Activated naive CD8-positive, alpha-beta T cell treated with anti-CD3 and anti-CD28 coated beads for 36 hours (primary cell): ENCODE measurements at places on chromosomes 5 and 9. TPM values are rescaled to one million over a fixed set of nuclear protein-coding genes. Genes with fewer than 3 reads are reported as not detected.

- H3K4me3 ChIP-seq = no peak overlapping the region
- DNase-seq = no peak
- H3K4me1 ChIP-seq = no peaks in the 10 kb centered on the region
- H3K36me3 ChIP-seq = no peaks in the 10 kb centered on the region
- H3K27ac ChIP-seq = no peak overlapping the region
- no peaks in the 10 kb centered on the region for H3K27me3 ChIP-seq
Observed at GRCh38 chr5:116771466-116772151, 197.0 kb upstream of the SEMA6A start.

DNA sequence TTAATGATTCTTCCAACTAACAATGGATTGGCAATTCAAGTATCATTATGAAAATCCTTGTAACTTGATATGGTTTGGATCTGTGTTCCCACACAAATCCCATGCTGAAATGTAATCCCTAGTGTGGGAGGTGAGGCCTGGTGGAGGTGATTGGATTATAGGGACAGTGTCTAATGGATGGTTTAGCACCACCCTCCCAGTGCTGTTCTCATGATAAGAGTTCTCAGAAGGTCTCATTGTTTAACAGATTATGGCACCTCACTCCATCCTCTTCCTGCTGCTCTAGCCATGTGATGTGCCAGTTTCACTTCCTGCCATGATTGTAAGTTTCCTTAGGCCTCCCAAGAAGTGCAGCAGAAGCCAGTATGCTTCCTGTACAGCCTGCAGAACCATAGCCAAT, 1116.2 kb upstream of the EDIL3 start:
- no peaks in the 10 kb centered on the region for H3K27me3 ChIP-seq
- H3K27ac ChIP-seq = no peak overlapping the region
- no peaks in the 10 kb centered on the region for H3K36me3 ChIP-seq
- H3K4me3 ChIP-seq = no peak overlapping the region
- H3K4me1 ChIP-seq = no peaks in the 10 kb centered on the region
- DNase-seq = no peak

DNA sequence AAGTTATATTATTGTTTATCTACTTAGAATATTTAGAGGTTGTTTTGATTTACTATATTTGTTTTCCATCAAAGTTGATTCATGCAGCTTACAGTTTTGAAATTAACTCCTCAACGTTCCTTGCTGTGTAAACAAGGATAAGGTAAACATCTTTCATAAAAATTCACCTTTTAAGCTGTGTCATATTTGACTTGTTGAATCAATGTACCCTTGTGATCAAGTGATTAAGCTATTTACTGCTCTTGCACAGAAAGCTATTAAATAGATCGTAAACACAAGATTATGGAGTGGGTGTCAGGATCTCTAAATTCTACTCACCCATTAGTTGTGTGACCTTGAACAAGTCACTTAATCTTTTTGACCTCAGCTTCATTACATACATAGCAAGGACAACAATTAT, 2054.0 kb upstream of the NUDT12 start:
- no peak overlapping the region for H3K4me3 ChIP-seq
- no peak for DNase-seq
- H3K27ac ChIP-seq = no peak overlapping the region
- H3K4me1 ChIP-seq = no peaks in the 10 kb centered on the region
- no peaks in the 10 kb centered on the region for H3K36me3 ChIP-seq

- H3K27ac ChIP-seq = no peak overlapping the region
- H3K4me3 ChIP-seq = no peak overlapping the region
- H3K4me1 ChIP-seq = peaks cover 3% of the 10 kb centered on the region
Observed at GRCh38 chr5:180470361-180470760, 23.8 kb upstream of the CNOT6 start.

GRCh38 chr5:158084292-158084691, 225.3 kb upstream of the CLINT1 start:
- no peak overlapping the region for H3K4me3 ChIP-seq
- H3K4me1 ChIP-seq = no peaks in the 10 kb centered on the region
- H3K27ac ChIP-seq = no peak overlapping the region
- DNase-seq = no peak
- no peaks in the 10 kb centered on the region for H3K36me3 ChIP-seq

GRCh38 chr5:14917719-14918118, 46.1 kb upstream of the ANKH start:
- no peaks in the 10 kb centered on the region for H3K36me3 ChIP-seq
- no peak overlapping the region for H3K4me3 ChIP-seq
- peaks cover 31% of the 10 kb centered on the region for H3K4me1 ChIP-seq
- no peak overlapping the region for H3K27ac ChIP-seq

GRCh38 chr9:97550386-97550785, 48.9 kb downstream of the TMOD1 start:
- H3K4me1 ChIP-seq = no peaks in the 10 kb centered on the region
- H3K36me3 ChIP-seq = no peaks in the 10 kb centered on the region
- H3K27ac ChIP-seq = no peak overlapping the region
- H3K27me3 ChIP-seq = peaks cover 21% of the 10 kb centered on the region
- no peak overlapping the region for H3K4me3 ChIP-seq

GRCh38 chr5:132907161-132907560, 33.7 kb downstream of the LEAP2 start:
- no peak overlapping the region for H3K27ac ChIP-seq
- H3K4me3 ChIP-seq = no peak overlapping the region
- H3K27me3 ChIP-seq = no peaks in the 10 kb centered on the region
- DNase-seq = no peak
- H3K36me3 ChIP-seq = peaks cover 17% of the 10 kb centered on the region

GRCh38 chr5:80414113-80414512, 6.2 kb downstream of the ZFYVE16 start:
- peaks cover 7% of the 10 kb centered on the region for H3K36me3 ChIP-seq
- no peak overlapping the region for H3K27ac ChIP-seq
- H3K4me1 ChIP-seq = peaks cover 7% of the 10 kb centered on the region
- DNase-seq = no peak
- no peaks in the 10 kb centered on the region for H3K27me3 ChIP-seq

GRCh38 chr5:131774652-131775367, 22.0 kb downstream of the FNIP1 start:
- no peaks in the 10 kb centered on the region for H3K27me3 ChIP-seq
- no peak overlapping the region for H3K27ac ChIP-seq
- H3K4me1 ChIP-seq = peaks cover 14% of the 10 kb centered on the region
- peaks cover 5% of the 10 kb centered on the region for H3K36me3 ChIP-seq
- no peak for DNase-seq

GRCh38 chr9:133129001-133129795, 8.2 kb upstream of the RALGDS start:
- DNase-seq = no peak
- H3K27me3 ChIP-seq = no peaks in the 10 kb centered on the region
- H3K4me3 ChIP-seq = peak overlapping the region; percentile 27
- peaks cover 54% of the 10 kb centered on the region for H3K4me1 ChIP-seq

DNA sequence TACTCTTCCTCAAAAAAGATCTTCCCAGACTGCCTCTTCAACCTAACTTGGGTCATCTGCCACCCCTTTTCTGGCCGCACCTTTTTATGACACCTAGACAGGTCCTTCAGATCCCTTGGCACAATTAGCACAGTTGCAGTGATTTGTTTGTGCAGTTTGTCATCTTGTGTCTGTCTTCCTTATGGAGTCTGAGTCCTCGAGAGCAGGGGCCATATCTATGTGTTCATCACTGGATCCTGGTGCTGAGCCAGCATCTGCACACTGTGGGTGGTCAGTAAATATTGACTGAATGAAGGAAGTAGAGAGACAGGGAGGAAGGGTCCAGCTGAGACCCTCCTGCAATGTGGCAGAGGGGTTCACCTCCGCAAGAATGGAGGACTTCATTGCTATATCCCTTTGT, 14.4 kb downstream of the ERGIC1 start:
- H3K4me3 ChIP-seq = no peak overlapping the region
- no peaks in the 10 kb centered on the region for H3K27me3 ChIP-seq
- peaks cover 44% of the 10 kb centered on the region for H3K4me1 ChIP-seq
- H3K36me3 ChIP-seq = no peaks in the 10 kb centered on the region

DNA sequence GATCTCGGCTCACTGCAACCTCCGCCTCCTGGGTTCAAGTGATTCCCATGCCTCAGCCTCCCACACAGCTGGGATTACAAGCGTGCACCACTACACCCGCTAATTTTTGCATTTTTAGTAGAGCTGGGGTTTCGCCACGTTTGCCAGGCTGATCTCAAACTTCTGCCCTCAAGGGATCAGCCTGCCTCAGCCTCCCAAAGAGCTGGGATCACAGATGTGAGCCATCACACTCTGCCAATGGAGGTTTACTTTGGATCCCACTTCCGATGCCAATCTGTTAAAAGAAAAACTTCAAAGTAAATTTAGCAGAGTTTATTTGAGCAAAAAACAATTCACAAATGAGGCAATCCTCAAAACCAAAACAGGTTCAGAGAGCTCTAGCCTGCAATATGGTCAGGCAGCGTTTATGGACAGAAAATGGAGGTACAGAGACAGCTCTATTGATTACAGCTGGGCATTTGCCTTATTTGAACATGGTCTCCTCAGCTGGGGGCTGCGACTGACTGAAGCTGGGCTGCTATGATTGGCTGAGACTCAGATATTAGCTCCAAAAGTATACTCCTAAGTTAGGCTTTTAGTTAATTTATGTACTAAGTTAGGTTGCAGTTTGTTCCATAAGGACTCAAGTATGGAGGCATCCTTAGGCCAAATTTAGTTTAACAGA, 18.6 kb upstream of the UBTD2 start:
- no peak overlapping the region for H3K27ac ChIP-seq
- H3K4me3 ChIP-seq = no peak overlapping the region

GRCh38 chr5:74355041-74355824, 285.3 kb downstream of the ENC1 start:
- no peaks in the 10 kb centered on the region for H3K36me3 ChIP-seq
- H3K4me1 ChIP-seq = no peaks in the 10 kb centered on the region
- H3K27ac ChIP-seq = no peak overlapping the region
- no peak overlapping the region for H3K4me3 ChIP-seq
- no peak for DNase-seq

DNA sequence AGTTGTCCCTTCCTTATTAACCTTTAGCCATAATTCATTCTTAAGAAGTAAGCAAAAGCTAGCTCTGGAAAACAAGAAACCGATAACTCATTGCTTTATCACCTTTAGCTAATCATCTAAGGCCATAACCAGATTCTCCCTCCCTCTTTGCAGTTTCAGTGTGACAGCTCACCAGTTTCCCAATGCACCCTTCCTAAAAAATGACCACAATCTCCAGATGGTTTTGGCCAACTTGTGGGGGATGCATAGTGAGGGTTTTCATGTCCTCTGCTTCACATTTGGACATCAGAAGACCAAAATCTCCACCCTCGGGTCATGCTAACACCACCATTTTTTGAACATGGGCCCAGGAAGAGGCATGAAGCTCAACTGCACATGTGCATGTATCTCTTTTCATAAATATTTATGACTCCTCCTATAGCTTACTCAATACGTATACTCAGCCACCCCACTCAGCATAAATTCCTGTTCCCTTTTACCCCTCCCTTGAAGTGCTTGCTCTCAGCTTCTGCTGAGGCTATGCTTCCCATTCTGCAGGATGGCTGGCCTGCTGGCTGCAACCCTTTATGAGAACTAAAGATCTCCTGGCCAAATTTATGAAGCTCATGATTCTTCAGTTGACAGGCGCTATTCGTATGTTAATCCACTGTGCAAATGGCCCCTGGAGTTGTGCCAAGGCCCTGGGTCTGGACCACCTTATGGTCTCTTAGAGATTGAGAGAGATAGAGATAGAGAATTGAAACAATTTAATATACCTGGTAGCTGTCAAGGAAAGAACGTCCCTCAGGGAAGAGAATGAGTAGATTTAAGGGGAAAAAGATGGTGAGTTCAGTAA, 14.8 kb downstream of the PPP3R2 start:
- H3K27ac ChIP-seq = no peak overlapping the region
- H3K4me3 ChIP-seq = no peak overlapping the region
- no peaks in the 10 kb centered on the region for H3K4me1 ChIP-seq
- no peak for DNase-seq

- H3K4me1 ChIP-seq = peaks cover 29% of the 10 kb centered on the region
- H3K27ac ChIP-seq = peak overlapping the region; percentile 98
- peak; percentile 30 for DNase-seq
- H3K4me3 ChIP-seq = peak overlapping the region; percentile 97
- H3K36me3 ChIP-seq = peaks cover 12% of the 10 kb centered on the region
Observed at GRCh38 chr9:37466037-37466709, 923 bp upstream of the ZBTB5 start.

DNA sequence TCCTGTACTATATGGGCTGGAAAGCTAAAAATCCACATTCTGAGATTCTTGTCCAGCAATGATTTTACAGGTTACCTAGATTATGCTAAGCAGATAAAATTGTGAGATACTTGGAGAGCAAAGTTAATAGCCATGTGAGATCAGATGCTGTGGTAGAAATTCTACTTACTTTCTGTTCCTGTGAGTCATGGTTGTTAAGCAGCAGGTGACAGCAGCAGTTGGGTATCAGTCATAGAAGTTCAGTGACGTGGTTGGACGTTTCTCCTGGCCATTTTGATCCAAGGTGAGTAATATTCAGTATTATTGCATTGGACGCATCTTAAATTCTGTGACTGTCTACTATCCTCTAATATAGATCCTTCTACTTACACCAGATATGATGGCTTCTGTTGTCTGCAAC, 524.5 kb downstream of the TMEM38B start:
- H3K27me3 ChIP-seq = no peaks in the 10 kb centered on the region
- H3K27ac ChIP-seq = no peak overlapping the region
- no peak for DNase-seq
- H3K36me3 ChIP-seq = no peaks in the 10 kb centered on the region
- no peaks in the 10 kb centered on the region for H3K4me1 ChIP-seq

DNA sequence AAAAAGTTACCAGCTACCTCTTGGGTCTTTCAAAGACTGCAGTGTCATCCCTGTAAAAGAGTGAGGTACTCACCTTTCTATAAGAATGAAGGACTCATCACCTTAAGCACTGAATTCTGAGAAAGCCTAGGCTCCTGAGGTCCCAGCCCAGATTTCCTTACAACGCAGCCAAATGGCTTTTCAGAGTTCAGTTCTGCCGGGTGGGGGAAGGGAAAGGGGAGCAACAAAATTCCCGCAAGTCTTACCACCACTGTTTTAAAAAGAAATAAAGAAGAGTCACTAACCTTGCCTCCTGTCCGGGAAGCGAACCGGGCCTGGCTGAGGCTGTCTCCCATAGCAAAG, 373 bp downstream of the ADAMTS12 start:
- no peaks in the 10 kb centered on the region for H3K36me3 ChIP-seq
- no peak overlapping the region for H3K27ac ChIP-seq
- peaks cover 53% of the 10 kb centered on the region for H3K27me3 ChIP-seq
- DNase-seq = no peak

Gene CCL21
- total RNA-seq = not detected

Gene ZNG1A
- total RNA-seq = 50.2 TPM

Gene ADAMTS19
- not detected for total RNA-seq

Gene ABCA1
- 0.72 TPM for total RNA-seq

Gene PLEKHG4B
- total RNA-seq = not detected

Gene ISL1
- not detected for total RNA-seq

Gene OR1L1
- not detected for total RNA-seq

Gene FBP2
- total RNA-seq = not detected
